ENCODE measurements at places on chromosomes 6 and 20. TPM values are rescaled to one million over a fixed set of nuclear protein-coding genes. Genes with fewer than 3 reads are reported as not detected.

DNA sequence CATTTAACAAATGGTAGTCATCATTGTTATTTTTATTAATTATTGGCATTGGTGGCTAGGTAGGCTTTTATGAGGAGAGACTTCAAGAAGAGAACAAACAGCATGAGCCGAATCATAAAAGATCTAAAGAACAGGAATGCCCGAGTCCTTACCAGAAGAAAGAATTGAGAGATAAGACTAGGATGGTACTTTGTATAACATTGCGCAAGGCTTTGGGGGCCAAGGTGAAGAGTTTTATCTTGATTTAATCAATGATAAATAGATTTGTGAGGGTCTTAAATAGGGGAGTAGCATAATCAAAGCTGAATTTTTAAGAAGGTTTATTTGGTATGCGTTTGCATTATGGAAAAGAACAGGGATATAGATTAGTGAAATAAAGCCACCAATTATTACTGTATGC is 15.4 kb downstream of the CDC40 start:
- DNase-seq = no peak

Gene OR2H1
- polyA plus RNA-seq = not detected

Gene MROH8
- polyA plus RNA-seq = 7.8 TPM

Gene PYGB
- polyA plus RNA-seq = 45.6 TPM

- DNase-seq = no peak
Observed at GRCh38 chr20:19451231-19451922, 238.9 kb downstream of the SLC24A3 start.

- DNase-seq = no peak
Observed at GRCh38 chr6:155936127-155936526, 480.5 kb upstream of the NOX3 start.

Gene CRIP3
- polyA plus RNA-seq = 3.7 TPM

Gene IL17A
- not detected for polyA plus RNA-seq

Gene TMEM14C
- polyA plus RNA-seq = 181 TPM

DNA sequence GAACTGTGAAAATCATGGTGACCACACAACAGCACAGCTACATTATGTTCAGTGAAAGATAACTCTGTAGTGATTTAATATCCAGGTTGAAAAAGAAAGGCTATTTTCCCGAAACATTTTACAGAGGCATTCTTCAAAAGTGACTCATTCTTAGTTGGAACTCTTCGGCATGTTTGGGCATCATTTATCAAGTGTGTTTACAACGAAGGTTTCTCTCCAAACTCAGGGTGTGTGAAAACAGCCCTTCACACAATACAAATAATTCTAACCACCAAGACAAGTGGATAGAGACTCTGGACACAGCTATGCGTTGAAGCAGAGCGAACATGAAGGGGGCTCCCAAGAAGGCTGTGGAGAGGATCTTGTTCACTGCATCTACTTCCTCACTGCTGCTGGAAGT is 57.6 kb downstream of the CBLN4 start:
- DNase-seq = no peak

GRCh38 chr20:45976086-45976485 is 4.1 kb upstream of the ZNF335 start:
- DNase-seq = no peak

GRCh38 chr6:166382500-166382932 is 224 bp downstream of the MPC1 start:
- DNase-seq = no peak

DNA sequence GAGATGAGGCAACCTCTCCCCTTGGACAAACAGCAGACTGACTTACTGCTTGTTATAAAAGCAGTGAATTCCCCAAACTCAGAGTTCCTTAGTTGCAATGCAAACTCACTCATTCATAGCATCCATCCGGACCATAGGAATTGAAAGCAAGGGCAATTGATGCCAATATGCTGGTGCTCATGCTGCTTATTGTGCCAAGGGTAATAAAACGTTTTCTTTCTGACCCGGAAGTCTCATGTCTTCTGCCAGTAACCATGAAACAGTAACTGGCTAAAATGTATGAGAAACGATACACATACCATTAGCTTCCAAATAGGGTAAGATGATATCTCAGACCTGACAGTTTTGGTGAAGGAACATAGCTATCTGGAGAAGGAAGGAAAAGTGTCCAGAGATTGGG is 18.1 kb downstream of the PRKN start:
- DNase-seq = no peak

Gene HCRTR2
- polyA plus RNA-seq = 0.37 TPM

Gene RIOK1
- 27.4 TPM for polyA plus RNA-seq

DNA sequence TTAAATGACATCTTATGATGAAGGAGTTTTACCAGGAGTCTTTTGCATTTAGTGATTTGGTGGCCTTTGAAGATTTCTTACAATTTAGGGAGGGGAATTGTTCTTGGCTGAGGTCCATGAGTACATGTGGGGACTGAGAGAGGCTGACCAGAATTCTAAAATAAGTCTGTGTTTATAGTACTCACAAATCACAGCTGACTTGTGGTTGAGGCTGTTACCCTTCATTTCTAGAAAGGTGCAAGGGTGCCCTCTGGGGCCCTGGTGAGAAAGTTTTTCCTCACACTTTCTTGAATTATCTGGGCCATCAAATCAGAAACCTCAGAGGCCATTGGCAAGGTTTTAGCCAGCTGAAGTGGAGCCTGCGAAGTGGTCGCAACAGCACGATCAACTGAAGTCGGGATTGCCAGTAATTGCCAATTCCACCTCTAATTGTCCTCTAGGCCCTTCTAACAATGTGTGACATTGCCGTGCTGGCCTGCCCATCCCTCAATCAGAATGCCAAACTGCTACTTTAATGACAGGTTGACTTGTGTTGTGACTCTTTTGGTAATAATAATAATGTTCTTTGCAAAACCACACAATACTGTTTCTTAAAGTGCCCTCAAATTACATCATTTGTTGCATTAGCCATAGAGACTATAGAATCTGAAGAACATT is 221.6 kb downstream of the OGFRL1 start:
- peak; percentile 43 for DNase-seq

DNA sequence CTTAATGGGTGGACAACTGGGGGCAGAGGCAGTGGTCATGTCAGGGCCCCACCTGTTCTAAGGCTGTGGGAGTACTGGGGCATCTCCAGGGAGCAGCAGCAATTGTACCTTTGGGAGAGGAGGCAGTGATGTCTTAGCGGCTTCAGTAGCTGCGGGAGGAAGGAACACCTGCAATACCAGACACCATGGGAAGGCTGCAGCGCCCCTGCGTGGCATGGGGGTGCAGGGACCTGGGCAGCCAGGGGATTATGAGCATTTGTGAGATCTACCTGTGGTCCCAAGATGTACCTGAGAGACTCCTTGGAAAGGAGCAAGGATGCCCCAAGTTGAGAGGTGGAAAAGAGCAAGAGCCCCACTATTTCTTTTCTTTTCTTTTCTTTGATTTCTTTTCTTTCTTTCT is 112.1 kb upstream of the GPR6 start:
- no peak for DNase-seq

DNA sequence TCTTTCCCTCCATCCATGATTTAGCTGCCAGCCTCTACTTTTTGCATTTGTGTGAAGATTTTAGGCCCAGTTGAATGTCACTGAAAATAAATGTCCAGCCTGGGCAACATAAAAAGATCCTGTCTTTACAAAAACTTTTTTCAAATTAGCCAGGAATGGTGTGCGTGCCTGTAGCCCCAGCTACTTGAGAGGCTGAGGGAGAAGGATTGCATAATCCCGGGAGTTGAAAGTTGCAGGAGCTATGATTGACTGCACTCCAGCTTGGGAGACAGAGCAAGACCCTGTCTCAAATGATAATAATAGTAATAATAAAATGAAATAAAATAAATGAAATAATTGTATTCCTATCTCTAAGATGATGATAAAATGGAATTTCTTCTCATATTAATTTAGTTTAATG is 5.0 kb upstream of the GFOD1 start:
- no peak for DNase-seq

Gene TPD52L1
- polyA plus RNA-seq = 100 TPM

GRCh38 chr20:58024241-58024721 is 204.2 kb downstream of the ANKRD60 start:
- no peak for DNase-seq

DNA sequence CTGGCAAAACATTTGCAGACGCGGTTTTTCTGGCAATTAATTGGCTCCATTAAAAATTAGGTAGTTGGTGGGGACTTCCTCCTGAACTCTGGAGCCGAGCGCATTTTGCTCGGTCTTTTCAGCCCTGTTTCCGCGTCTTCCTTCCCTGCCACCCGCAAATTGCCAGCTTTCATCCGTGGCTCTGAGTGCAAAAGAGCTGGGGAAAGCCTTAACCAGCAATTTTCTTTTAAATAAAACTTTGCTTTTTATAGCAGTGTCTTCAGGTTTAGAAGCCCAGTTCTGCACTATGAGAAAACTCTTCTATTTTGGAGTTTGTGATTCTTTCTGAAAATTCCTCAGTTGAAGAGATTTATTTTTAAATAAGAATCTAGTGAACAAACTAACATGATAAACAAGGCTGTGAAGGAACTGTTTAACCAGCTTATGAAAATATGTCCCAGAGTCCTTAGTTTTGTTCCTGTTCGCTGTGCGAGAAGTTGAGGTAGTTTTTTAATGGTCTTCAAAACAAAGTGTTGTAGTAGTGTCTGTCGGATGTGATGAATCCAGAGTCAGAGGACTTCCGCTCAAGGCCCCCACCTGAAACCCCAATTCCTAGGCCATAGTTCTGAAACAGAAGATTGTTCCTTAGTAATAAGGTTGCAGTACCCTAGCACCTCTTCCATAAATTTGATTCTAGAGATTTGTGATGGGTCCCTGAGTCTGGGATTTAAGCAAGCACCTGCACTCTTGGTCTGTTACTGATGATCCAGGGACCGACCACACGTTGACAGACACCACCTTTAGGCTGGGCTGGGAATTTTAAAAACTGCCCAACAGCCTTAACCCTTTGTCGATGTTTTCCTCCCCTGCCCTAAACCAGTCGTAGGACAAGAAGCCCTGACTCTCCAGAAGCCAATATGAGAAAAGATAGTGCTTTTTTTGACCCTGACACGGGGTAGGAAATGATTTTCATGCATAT is 950 bp downstream of the KCTD20 start:
- no peak for DNase-seq

Gene NRSN1
- polyA plus RNA-seq = 0.34 TPM

DNA sequence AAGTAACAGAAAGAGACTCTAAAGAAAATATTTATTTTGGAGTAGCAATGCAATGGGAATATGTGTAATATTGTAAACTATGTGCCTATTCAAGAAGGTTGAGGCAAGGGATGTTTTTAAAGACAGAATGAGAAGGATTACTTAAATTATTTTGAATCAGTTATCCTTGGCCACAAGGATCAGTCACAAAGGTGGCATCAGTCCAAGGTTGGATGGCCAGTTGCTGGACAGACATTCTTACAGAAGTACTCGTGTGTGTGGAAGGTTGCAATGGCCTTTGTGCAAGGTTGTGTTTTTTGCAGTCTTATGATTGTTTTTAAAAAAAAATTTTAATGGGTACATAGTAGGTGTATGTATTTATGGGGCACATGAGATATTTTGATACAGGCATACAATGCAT is 2.0 kb downstream of the QRSL1 start:
- DNase-seq = no peak

Gene CRISP3
- polyA plus RNA-seq = 0.31 TPM

DNA sequence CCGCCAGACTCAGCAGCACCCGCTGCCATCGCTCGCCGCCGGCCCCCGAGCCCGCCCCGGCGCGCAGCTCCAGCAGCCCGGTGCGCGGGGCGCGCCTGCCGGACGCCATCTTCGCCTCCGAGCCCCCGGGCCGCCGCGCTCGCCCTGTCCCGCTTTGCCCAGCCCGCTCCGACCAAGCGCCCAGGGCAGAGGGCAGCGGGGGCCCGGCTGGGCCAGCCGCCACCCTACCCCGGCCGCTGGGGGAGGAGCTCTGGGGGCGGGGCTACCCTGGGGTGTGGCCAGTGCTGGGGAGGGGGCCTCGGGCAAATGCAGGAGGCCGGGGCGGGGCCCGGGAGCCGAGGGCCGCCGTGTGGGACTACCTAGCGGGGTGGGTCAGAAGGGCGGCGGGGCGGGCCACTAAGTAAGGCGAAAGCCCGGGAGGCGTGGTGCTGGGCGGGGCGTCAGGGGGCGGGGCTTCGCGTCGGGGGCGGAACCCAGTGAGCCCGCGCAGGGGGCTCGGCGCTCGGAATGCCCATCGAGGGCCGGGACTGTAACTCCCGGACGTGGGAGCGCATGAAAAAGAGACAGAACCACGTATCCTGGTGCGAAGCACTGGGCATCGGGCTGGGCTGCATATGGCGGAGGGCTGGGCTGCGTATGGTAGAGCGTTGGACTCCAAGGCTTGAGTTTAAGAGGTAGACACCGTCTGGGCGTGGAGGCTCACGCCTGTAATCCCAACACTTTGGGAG is at the start of gene SNTA1:
Gene SNTA1, minus strand, starts transcription at position 252 of the 728 bp plus-strand sequence. Its CDS starts 143 bp downstream, at position 109.
- peak; percentile 75 for DNase-seq

DNA sequence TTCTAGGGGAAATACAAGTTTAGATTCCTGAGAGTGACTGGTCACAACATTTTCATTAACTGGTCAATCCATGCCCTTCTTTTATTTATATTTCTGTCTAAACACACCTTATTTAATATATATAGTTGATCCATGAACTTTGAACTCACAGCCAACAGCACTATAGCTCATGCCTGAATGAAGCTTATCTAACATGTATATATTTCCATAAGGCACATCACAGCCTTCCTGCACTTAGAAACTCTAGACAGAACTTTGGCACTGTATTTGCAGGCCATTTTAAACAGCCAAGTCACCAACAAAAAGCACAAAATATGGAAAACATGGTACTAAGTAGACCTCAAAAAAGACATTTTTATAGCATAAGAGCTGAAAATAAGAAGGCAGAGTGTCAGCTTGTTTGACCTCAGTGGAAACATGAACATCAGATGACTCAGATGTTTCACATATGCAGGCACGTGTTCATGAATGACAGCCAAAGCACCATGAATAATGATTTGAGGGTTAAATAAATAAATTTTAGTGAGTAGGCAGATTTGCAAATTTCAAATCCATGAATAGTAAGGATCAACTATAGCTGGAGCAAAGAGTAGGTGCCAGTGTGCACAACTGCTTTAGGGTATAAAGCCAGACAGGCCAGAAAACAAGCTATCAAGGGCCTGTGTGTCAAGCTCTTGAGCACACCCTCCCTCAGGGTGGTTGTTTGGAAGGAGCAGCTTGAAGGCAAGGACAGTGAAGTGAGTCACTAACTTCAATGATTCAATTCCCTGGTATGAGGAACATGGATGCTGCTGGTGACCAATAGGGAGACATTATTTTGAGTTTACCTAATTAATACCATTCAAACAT is 88.9 kb upstream of the NT5E start:
- DNase-seq = no peak

All from renal cortex interstitium (tissue), 15 donors.